Omental fat pad (tissue), 4 donors: ENCODE measurements at places on chromosomes 5 and 9. TPM values are rescaled to one million over a fixed set of nuclear protein-coding genes. Genes with fewer than 3 reads are reported as not detected.

ANKDD1B gene
- 0.60 TPM for total RNA-seq

ADGRD2 gene
- total RNA-seq, result not detected

DDX4 gene
- total RNA-seq, result not detected

PDE6A gene
- not detected for total RNA-seq

GRM6 gene
- not detected for total RNA-seq

CKMT2 gene
- total RNA-seq, result 17.0 TPM

OLFML2A gene
- 62.6 TPM for total RNA-seq

ATOX1 gene
- 162 TPM for total RNA-seq

ACTBL2 gene
- 0.19 TPM for total RNA-seq

ZNF367 gene
- total RNA-seq, result 2.7 TPM

LHX3 gene
- not detected for total RNA-seq

NOXA1 gene
- 1.9 TPM for total RNA-seq

PCDHGB3 gene
- 5.1 TPM for total RNA-seq

IFNW1 gene
- not detected for total RNA-seq

C5 gene
- total RNA-seq, result 5.2 TPM

ZNF618 gene
- total RNA-seq, result 2.2 TPM

TRIM7 gene
- 0.84 TPM for total RNA-seq

FOXD4L6 gene
- not detected for total RNA-seq

LCN10 gene
- total RNA-seq, result 6.5 TPM

PDCD1LG2 gene
- total RNA-seq, result 3.5 TPM

CD14 gene
- 148 TPM for total RNA-seq

SPATA31C1 gene
- total RNA-seq, result not detected

RAD23B gene
- 107 TPM for total RNA-seq

PLPPR1 gene
- total RNA-seq, result not detected

YTHDC2 gene
- total RNA-seq, result 23.3 TPM

FBN2 gene
- 3.2 TPM for total RNA-seq

KLHL3 gene
- 1.8 TPM for total RNA-seq

CCDC187 gene
- not detected for total RNA-seq

GADD45G gene
- total RNA-seq, result 14.8 TPM

INSL6 gene
- not detected for total RNA-seq

RCL1 gene
- total RNA-seq, result 54.1 TPM

CERT1 gene
- 53.4 TPM for total RNA-seq
